ENCODE measurements at places on chromosomes 6 and 20.

- DNase-seq = no peak
Measured at GRCh38 chr6:14903176-14904038, 342.5 kb upstream of the JARID2 start.

GRCh38 chr6:80690551-80691131 is 584.2 kb downstream of the BCKDHB start:
- DNase-seq = no peak

DNA sequence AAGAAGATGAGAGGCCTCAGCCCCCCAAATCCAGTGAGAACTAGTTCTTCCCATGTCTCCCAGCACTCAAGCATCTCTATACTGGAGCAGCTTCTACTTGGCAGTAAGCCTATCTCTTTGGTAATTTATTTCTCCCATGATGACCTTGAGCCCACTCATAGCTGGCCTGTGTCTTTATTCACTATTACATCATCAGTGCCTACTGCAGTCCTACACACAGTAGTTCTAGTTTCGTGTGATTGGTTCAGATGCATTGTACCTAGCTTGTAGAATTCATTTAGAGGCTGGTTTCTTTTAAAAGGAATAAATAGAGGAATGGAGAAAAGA is 255.6 kb upstream of the ZFP64 start:
- no peak for DNase-seq

DNA sequence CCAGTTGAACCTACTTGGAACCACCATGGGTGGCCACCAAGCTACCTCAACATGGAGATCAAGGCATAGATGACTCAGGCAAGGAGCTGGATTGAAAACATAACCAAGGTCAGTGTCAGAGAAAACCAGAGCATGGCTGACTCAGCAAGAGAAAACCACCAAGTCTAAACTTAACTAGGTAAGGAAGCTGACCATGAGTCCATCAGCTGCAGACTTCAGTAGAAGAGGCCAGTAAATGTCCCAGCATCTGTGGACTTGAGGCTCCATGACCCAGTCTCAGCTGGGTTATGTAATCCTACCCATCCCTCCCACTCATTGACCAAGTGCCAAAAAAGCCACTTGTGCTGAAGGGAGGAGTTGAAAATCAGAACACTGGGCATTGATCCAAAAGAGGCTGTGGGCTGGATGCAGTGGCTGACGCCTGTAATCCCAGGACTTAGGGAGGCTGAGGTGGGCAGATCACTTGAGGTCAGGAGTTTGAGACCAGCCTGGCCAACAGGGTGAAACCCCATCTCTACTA is 93.7 kb upstream of the CBLN4 start:
- DNase-seq = no peak

DNA sequence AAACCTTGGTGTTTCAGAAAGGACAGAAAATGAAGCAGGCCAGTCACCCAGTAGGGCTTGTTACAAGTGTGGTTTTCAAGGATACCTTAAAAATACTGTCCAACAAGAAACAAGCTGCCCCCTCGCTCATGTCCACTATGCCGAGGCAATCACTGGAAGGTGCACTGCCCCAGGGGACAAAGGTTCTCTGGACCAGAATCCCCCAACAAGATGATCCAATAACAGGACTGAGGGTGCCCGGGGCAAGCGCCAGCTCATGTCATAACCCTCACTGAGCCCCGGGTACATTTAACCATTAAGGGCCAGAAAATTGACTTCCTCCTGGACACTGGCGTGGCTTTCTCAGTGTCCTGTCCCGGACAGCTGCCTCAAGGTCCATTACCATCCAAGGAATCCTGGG is 6.6 kb upstream of the NT5DC1 start:
- no peak for DNase-seq

DNA sequence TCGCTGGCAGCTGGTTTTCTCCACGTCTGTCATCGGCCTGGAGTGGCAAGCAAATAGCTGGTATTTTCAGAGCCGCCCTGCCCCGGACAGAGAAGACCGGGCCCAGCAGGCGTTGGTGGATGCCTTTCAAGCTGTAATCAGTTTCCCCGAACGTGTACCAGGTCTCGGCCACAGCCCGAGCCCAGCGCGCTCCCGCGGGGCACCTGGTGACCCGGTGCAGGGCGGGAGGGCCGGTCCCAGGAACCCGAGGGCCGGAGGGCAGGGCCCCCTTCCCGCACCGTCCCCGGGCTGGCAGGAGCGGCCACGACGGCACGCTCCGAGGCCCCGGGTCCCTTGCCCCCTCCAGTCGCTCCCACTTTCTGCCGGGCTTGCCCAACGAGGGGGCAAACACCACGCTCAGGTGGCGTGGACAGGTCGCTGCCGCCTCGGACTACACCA is 348 bp upstream of the PYGB start:
- DNase-seq = no peak

DNA sequence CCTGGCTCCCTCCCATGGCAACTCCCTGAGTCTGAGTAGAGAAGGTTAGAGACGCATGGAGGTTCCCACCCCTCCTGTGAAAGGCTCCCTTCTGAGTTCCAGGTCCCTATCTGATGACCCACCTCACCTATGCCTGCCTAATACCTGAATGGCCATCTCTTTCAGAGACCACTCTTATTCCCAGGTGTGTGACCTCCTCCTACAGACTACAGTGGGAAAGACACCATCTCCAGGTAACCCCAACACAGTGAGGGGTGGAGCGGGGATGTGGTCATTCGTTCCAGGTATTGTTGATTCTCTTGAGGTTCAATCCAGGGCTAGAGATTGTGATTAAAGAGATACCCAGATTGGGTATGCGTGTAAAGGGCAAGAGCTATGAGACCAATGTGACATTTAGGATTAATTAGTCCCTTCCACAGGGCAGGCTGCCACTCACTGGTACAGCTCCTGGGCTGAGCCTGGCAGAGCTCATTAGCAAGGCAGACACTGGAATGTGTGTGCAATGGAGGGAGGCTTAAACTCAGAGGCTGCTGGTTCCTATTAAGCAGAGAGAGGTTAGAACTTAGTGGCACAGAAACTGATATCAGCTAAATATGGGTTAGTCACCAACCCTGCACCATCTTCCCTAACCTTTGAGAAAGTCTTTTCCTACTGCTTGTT is 46.5 kb upstream of the IER3 start:
- no peak for DNase-seq

DNA sequence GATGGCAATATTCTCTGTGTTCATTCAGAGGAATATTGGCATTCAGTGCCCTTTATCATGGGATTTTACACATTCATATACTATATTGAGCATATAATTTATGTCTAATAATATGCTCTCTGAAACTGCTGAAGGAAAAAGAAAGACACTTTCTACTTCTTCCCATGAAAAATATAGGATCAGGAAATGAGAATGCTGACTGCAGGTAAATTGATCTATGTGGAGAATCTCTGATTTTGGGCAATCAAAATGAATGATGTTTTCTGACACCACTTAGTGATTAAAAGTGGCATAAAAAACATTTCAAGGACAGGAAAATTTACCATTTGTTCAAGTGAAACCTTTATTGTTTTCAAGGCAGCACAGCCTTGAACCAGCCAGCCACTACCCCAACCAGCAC is 260.1 kb upstream of the STXBP5 start:
- DNase-seq = no peak

GRCh38 chr6:148455674-148456558 is 113.3 kb downstream of the SASH1 start:
- DNase-seq = no peak

DNA sequence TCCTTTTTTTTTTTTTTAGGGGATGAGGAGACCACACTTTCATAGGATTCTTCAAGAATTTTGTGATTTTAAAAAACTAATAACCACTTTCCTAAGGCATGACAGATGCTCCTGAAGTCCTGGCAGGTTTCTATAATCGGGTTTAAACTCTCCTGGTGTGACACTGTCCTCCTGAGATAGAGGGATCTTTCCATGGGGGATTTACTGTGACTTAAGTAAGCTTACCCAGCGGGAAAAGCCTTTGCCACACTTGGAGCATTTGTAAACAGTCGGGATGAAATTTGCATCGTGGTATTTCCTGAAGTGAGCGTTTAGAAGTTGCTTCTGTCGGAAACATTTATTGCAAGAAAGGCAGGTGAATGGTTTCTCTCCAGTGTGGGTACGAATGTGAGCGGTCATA is 16.6 kb downstream of the CTCFL start:
- DNase-seq = no peak

DNA sequence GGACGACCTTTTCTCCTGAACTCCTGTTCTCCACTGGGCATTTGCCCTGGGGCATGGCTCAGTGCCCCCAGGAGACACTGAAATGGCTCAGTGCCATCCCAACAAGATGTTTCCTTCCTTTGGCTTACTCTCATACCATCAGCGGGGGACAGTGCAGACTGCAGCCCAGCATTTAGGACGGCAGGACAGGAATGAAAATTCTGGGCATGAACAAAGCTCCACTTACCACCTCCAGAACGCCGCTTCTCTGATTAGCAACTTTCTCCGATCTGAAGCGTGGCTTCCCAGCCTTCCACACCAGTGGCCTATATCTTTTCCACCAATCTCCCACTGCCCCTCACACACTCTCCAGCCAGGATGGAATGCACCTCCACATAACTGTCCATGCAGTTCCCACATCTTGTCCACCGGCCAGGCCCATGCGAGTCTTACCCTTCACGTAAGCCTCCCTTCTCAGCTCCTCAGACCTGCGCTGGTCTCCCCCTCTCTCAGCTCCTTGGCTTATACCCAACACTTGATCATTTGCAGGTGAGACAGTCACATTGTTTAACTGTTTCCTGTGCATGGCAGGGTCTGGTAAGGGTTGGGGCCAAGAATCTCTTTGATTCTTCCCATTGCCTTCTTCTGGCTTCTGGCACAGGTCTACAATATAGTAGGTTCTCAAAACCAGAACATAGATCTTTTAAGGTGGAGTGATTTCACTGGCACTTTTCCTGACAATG is 114.5 kb downstream of the FYN start:
- no peak for DNase-seq

- DNase-seq = no peak
Measured at GRCh38 chr6:156109713-156110112, 654.1 kb upstream of the NOX3 start.

DNA sequence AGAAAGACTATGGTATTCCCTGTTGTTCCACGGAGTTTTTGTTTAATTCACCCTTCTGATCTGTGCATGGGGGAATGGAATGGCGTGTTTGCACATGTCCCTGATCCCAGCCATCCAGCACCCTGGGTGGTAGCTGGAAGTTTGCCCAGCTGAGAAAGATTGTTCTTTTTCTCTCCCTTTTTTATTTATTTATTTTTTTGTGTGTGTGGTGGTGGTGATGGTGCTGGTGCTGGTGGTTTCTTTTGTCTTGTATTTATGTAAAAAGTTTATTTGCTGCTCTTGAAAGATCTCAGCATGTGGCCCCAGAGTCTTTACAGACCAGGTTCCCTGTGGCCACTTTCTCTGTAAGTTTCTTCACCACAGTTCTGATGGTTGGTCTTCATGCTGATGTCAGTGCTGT is 372.6 kb downstream of the UTRN start:
- DNase-seq = no peak

- DNase-seq = no peak
Measured at GRCh38 chr20:32078791-32079190, 26.7 kb downstream of the HCK start.

- DNase-seq = no peak
Measured at GRCh38 chr6:24566020-24566767, 71.4 kb downstream of the ALDH5A1 start.

DNA sequence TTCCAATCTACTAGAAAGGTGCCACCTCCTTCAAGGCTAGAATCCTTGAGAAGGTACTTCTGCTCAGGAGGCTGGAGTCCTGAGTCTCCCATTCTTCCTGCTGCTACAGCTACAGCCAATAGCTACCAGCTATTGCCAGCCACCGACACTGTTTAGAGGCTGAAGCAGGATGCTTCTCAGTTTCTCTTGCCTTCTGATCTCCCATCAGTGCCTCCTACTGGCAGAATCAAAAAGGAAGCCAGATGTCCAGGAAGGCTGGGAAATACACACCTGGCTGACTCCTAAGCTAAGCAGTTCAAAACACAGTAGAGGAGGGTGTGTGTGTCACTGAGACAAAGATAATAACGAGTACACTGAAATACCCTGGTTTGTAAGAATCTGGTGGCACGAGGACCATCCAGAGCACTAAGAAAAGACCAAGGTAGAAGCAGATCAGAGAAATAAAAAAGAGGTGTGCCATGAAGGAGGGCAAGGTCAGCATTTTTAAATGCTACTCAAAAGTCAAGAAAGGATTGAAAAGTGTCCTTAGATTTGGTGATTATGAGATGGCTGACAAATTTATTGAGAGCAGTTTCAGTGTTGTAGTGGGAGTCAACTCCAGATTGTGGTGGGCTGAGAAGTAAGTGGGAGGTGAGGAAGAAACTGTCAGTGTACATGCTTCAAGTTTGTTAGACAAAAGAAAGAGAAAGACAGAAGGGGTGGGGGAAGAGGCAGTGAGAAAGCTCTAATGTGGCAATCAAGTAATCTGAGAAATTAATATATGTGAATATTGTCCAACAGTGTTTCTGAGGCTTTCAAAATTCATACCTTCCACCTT is 2.3 kb upstream of the HLA-DMA start:
- no peak for DNase-seq

GRCh38 chr6:30029588-30029987 is 31.5 kb upstream of the POLR1H start:
- no peak for DNase-seq

DNA sequence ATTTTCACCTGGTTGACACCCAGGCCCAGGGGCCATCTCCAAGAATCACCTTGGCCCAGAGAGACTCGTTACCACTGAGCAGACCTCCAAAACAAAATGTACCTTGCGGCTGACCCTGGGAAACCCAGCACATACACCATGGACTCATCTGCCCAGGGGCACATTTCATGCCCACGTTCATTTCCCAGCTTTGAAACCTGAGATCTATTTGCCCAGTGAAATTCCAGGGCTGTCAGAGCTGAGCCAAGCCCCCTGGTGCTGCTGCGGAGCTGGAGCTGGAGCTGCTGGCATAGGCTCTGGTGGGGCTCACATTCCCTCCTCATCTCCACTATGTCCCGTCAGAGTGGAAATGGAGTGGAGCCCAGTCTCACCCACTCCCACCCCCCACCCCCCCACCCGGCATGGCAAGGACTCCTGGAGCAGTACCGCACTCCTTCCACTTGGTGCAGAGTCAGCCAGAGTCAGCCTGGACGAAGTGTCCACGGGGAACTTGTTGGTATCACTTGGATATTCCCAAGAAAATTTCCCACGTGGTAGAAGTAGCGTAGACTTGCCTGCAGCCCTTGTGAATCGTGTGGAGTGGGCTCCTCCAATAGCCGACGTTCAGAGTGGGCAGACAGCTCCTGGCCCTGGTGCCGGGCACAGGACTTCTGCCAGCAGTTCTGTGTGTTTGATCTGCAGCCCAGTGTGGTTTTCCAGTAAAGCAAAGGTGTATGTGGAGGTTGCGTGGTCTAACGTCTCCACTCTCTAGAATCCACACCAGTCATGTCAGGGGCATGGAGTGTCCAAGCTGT is 18.1 kb upstream of the OSER1 start:
- DNase-seq = no peak

GRCh38 chr6:110217266-110217665 is 37.0 kb downstream of the CDC40 start:
- no peak for DNase-seq

- DNase-seq = no peak
Measured at GRCh38 chr20:41476013-41476441, 109.4 kb upstream of the EMILIN3 start.

GRCh38 chr6:165052561-165053480 is 256.6 kb downstream of the C6orf118 start:
- DNase-seq = no peak

- DNase-seq = no peak
Measured at GRCh38 chr6:10852361-10852960, 14.1 kb upstream of the MAK start.

Measured in NK-92 treated with Interleukin-12 subunit alpha and Interleukin-12 subunit beta, amount 100 ng/mL, for 24 hours (cell line).